Type B pancreatic cell (in vitro differentiated cells): ENCODE measurements at places on chromosomes 16 and 17.

GRCh38 chr17:48559840-48560817 lies 15.2 kb upstream of the HOXB2 start:
- no peak for DNase-seq

DNA sequence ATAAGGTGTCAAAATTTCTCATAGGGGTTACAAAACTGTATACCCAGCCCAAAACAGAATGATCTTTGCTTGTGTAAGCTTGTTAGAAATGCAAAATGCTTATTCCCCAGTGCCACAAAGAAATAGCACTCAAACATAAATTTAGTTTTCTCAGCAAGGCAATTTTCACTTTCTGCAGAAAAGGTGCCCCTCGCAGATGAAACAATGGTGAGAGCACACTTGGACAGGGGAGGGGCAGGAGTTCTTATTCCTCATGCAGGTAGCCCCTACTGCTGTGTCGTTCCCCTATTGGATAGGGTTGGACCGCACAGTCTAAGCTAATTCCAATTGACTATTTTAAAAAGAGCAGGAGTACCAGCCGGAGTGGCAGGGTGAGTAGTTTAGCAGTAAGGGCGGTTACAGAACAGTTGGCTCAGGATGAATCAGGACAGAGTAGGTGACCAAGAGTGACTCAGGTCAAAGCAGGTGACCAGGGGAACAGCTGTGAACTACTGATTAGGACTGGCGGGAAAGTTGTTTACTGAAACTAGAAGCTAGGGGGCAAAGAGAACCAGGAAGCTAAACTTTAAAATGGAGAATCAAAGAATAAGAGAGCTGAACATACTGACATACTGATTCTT lies 5.5 kb upstream of the LDHD start:
- no peak for DNase-seq

- DNase-seq, result no peak
Observed at GRCh38 chr17:50799582-50799981, 32.3 kb upstream of the ANKRD40CL start.

DNA sequence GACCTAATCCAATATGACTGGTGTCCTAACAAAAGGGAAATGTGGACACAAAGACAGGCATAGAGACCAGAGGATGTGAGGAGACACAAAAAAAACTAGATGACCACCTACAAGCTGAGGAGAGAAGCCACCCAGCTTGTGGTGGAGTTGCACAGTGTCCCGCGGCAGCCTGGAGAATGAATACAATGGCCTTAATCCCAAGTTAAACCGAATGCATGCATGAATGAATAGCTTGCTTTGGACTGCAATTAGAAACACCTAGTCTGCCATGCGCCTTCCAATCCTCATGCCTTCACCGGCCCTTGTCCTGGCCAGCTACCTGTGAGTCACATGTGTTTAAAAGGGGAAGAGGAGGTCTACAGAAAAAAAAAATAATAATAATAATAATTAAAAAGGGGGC lies 72.0 kb downstream of the CNGB1 start:
- DNase-seq, result no peak

GRCh38 chr17:72353502-72353901 lies 232.7 kb downstream of the SOX9 start:
- no peak for DNase-seq

DNA sequence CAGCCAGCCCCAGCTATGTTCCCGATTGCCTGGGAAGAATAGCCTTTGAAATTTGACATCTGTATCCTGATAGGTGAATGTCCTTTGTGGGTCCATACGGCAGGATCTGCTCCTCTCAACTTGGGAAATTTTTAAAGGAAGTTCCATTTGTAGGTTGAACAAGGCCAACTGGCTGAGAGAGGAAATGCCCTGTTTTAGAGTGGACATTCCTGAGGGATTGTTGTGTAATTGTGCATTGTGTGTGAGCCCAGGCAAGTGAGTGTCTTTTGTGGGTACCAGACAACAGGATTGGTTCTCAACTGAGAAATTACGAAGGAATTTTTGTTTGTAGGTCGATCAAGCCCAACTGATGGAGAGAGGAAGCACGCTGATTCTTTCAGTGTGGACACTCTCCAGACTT lies 2.6 kb upstream of the CPHXL2 start:
- no peak for DNase-seq

DNA sequence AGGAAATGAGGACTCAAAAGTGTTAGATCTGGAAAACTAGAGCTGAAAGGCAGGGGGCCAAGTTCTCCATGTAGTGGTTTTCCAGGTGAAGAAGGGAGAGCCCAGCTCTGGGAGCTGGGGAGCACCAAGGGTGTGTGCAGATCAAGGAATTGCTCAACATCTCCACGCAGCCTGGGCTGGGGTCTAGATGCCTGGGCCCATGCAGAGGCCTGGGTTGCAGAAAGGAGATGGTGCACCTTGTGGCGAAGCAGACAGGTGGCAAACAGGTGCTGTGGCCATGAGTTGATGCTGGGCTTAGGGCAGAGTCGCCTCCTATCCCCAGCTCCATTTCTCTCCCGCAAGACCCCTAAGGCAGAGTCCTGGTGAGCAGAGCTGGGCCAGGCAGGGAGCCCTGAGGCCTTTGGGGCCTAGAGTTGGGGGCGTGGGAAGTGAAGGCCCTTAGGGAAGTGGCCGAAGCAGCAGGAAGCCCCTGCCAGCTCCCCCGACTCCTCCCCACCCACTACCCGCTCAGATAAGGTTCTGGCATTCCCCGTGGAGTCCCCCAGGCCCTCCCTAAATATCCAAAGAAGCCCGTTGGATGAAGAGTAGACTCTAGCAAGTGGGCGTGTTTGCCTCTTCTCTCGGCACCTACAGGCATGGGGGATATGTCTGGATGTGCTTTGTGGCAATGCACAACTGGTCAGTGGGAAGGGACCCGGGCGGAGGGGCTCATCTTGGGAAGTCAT lies 777 bp downstream of the FOXN1 start:
- no peak for DNase-seq

GRCh38 chr17:71422968-71423367 lies 697.9 kb upstream of the SOX9 start:
- no peak for DNase-seq

DNA sequence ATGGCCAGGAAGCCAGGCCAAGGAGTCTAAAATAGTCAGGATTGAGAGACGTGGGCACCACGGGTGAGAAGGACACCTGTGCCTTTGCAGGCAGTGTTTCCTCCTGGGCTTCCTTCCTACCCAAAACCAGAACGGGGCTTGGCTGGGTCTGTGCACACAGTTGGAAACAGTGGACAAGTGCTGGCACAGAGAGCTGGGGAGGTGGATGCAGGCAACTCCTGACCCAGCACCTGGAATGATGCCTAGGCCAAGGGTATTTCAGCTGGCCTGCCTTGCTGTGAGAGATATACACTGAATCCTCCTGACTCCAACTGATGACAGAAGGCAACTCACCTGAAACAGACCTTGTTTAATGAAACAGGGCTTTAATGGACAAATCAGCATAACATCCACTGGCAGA lies 186.2 kb downstream of the SLC39A11 start:
- no peak for DNase-seq

DNA sequence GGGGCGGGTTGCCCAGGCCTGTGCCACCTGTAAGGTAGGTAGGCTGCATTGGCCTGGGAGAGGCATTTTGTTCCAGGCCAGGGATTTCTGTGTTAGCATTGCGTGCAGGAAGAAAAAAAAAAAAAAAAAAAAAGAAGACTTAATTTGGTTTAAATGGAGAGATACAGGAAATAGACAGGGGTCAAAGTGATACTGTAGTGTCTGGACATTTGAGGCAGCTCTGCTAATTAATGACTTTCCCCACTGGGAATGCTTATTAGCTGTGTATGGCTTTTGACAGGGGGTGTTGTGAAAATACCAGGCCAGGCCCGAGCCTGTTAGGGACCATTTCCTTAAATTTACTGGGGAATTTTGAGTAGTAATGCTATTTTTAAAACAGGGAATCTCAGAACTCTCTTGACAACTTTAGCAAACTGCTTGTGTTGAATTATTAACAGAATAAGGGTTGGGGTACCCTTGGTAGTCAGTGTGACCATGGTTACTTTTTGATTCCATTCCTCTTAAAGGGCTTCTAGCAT lies 1.0 kb downstream of the MAP2K4 start:
- no peak for DNase-seq

- no peak for DNase-seq
Observed at GRCh38 chr16:52705122-52705521, 158.2 kb upstream of the TOX3 start.

DNA sequence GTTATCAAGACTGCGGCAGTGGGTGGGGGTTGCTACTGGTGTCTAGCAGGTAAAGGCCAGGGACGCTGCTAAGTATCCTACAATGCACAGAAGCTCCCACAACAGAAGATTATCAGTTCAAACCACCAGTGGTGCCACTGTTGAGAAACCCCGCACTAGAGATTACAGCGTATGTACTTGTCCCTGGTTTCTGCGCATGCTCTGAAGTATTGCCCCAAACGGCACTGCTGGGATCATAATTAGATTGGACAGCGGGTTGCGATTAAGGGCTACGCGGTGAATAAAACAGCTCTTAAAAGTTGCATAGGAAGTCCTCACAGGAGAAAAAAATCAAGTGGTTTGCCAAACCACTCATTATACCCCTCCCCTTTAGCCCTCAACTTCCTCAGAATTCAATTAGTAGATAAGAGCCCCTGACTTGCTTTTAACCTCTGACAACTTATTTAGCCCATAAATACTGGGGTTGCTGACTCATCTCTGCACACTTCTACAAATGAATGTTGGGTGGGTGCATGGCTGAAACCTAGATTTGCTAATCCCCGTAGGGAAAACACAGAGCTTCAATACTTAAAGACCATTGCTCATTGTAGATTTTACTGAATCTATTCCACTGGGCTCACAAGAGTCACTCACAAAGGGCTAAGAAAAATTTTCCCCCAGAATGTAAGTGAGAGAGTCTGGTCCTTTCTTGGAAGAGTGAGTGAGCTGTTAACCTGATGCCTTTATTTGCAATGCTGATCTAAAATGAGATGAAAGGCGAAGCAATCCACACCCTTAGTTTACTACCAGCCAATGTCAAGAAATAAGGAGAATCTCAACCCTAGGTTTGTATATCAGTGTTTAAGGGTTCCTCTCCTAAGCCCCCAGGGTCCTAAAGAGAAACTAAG lies 91.8 kb downstream of the RGS9 start:
- DNase-seq, result no peak

- no peak for DNase-seq
Observed at GRCh38 chr17:32586666-32587065, 99.9 kb downstream of the CDK5R1 start.

DNA sequence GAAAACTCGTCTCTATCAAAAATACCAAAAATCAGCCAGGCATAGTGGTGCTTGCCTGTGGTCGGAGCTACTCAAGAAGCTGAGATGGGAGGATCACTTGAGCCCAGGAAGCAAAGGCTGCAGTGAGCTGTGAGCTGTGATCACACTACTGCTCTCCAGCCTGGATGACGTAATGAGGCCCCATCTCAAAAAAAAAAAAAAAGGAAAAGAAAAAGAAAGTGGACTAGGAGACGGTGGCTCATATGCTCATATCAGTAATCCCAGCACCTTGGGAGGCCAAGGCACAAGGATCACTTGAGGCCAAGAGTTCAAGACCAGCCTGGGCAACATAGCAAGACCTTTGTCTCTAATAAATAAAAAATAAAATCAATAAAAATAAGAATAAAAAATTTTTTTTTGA lies 8.8 kb upstream of the SUMO2 start:
- no peak for DNase-seq

DNA sequence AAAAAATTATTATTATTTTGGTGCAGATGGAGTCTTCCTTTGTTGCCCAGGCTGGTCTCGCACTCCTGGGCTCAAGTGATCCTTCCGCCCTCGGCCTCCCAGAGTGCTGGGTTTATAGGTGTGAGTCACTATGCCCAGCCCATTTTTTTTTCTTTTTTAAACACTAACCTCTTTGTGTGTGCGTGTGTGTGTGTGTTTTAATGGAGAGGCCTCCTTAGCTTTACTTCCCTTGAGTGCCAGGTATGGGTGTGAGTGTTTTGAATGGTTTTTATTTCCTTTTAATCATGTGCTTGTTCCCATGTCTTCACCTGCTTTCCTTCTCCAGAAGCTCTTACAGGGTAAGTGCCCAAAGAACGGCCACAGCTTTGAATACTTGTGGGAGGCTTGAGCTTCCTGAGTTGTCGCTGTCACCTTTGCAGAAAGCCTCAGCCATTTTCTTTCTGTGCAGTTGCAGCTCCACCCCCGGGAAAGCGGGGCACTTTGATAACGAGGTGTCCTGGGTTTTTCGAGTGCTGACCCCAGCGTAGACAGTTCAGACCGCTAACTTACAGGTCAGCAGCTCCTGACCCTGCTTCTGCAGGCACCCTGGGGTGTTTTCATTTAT lies 22.6 kb downstream of the AKAP1 start:
- DNase-seq, result no peak

DNA sequence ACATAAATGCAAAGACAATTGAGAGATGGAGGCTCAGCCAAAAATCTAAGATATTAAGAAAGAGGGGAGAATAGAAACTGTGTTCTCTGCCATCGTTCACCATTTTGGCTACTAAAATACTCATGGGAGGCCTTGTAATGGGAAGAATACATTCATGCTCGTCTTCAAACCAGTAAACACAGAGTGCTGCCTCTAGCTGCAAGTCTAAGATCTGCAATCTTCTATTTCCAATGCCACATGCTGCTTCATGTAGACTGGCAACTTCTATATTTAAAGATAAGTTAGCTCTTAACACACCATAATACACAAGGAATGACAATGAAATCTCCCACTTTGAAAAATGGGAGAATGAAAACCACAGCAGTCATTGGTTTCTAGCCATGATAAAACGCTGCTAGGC lies 387.3 kb downstream of the HS3ST3B1 start:
- no peak for DNase-seq

DNA sequence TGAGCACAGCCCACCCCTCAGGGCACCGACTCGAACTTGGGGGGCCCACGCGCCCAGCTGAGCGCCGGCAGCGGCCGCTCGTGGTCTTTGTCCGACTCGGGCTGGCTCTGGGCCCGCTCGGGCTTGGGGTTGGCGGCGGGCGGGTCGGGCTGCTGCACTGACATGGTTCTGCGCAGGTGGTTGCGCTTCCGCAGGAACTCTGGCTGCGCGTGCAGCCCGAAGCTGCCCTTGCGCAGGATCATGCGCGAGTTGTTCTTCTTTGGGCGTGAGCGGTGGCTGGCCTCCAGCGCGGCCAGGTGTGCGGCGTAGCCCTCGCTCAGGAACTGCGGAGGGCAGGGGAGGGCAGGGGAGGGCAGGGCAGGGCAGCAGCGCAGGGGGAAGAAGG lies 11.1 kb downstream of the PIMREG start:
- no peak for DNase-seq

DNA sequence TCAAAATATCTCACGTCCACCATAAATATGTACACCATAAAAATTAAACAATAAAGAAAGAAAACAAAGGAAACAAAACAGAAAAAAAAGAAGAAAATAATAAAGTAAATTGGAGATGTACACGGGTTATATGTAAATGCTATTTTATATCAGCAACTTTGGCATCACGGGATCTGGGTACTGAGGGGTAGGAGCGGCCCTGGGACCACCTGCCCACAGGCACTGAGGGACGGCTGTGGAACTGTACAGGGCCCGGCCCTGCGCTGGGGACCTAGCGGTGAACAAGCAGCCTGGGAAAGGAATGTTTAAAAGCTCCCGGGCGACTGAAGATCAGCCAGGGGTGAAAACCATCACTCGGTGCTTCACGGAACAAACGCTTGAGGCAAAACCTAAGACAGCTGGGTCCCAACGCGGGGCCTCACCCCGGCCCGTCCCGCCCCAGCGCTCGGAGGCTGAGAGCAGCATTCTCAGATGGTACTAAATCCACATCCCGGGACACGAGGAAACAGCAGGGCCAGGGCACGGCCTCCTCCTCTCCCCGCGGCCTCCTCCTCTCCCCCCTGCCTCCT lies 31.2 kb downstream of the NXN start:
- no peak for DNase-seq
